ENCODE measurements at places on chromosomes 7 and 10.
A peak's percentile ranks its signal among the peaks of the same experiment; 100 is the strongest.

GRCh38 chr7:136405931-136406777, 429.0 kb upstream of the MTPN start:
- peak; percentile 61 for DNase-seq

- peak; percentile 59 for DNase-seq
Measured at GRCh38 chr7:98119256-98119918, 12.7 kb downstream of the LMTK2 start.

GRCh38 chr7:122643250-122643649, 55.7 kb downstream of the RNF133 start:
- DNase-seq = no peak

- no peak for DNase-seq
Measured at GRCh38 chr7:19401461-19401860, 256.2 kb upstream of the FERD3L start.

- DNase-seq = no peak
Measured at GRCh38 chr7:69967689-69968450, 369.6 kb downstream of the AUTS2 start.
